Omental fat pad (tissue), 4 donors: ENCODE measurements at places on chromosomes 4 and X.

GRCh38 chrX:105375816-105376215 is 155.3 kb upstream of the TEX13A start:
- no peak for DNase-seq

DNA sequence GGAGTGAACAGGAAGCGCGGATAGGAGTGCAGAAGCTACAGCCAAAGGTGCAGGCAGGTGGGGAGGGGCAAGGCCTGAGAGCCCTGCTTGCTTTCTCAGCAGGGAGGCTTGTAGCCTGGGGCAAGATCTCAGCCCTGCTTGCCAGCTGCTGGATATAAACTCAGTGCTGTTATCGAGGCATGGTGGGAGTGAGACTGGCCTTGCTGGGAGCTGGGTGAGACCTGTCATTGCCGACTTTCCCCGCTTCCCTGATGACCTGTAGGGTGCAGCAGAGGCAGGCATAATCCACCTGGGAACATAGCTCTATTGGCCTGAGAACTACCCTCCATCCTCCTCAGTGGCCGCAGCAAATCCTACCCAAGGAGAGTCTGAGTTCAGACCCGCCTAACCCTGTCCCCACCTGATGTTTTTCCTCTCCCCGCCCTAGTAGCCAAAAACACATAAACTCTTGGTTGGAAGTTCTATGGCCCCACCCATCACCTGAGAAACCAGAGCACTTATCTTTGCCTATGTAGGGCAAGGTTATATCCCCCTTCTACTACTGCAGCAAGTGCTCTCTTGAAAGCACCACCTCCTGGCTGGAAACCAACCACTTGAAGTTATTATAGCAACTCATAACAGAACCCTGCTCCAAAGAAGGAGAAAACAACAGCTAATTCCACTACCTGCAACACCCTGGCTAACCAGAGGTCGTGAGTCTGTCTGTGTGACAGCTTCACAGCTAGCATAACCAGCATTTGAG is 80.7 kb downstream of the FHIP1A start:
- no peak for DNase-seq

DNA sequence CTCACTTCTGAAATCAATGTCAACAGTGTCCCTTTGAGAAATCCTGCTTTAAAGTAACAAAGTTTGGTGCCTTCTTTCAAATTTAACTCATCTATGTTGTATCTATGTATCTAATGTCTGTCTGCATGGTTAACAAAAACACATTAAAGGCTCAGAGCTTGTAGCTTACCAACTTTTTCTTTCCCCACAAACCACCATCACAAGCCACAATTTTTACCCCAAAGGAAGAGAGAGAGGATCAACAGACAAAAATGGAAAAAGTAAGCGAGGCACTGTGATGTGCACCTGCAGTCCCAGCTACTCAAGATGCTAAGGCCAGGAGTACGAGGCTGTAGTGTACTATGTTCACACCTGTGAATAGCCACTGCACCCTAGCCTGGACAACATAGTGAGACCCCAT is 17.2 kb downstream of the ATRX start:
- no peak for DNase-seq

DNA sequence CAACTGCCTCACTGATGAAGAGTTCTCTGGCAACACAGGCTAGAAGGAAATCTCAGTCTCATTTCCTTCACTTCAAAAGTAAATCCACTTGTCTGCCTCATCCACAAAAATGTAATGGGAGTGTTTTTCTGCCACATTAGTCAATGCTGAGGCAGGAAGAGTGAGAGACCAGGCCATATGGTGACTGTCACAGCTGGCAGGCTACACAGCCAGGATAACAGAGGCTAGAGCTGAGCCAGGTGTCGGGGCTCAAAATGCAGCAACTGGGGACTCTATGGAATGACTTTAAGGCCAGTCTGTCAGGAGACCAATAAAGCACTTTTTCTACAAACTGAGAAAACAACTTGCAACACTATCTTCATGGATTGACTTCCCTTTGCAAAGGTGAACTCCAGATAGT is 204.2 kb downstream of the GPC3 start:
- DNase-seq, result no peak

GRCh38 chr4:164301430-164301829 is 452.5 kb upstream of the SMIM31 start:
- DNase-seq, result no peak

- no peak for DNase-seq
These were observed 1.8 kb downstream of the MED28 start for GRCh38 chr4:17616283-17616682.

- DNase-seq, result no peak
These were observed 139.5 kb downstream of the SLIT2 start for GRCh38 chr4:20391198-20391597.

DNA sequence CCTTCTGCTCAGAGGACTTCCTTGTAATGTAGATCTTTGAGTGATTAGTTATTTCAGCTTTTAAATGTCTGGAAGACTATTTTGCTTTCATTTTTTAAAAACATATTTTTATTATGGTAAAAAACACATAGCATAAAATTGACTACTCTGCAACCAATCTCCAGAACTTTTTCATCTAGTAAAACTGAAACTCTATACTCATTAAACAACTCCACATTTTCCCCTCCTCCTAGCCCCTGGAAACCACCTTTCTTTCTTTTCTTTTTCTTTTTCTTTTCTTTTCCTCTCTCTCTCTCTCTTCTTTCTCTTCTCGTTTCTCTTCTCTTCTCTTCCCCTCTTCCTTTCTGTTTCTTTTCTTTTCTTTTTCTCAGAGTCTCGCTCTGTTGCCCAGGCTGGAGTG is 230.6 kb downstream of the DLG3 start:
- DNase-seq, result no peak

DNA sequence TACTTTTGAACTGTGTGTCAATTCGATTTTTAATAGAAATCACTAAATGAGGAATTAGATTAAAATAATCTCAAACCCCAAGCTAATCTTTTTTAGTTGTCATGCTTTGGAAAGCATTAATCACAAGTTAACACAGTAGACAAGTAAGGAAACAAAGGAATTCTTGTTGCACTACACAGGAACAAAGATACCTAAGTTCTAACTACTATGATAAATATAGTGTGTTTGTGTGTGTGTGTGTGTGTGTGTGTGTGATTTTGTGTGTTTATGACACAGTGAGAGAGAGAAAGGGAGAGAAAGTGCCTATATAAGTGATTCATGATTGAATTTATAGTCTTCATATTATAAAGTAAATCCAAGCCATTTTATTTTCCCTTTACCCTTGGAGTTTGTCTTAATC is 931.4 kb downstream of the PCDH7 start:
- DNase-seq, result no peak

DNA sequence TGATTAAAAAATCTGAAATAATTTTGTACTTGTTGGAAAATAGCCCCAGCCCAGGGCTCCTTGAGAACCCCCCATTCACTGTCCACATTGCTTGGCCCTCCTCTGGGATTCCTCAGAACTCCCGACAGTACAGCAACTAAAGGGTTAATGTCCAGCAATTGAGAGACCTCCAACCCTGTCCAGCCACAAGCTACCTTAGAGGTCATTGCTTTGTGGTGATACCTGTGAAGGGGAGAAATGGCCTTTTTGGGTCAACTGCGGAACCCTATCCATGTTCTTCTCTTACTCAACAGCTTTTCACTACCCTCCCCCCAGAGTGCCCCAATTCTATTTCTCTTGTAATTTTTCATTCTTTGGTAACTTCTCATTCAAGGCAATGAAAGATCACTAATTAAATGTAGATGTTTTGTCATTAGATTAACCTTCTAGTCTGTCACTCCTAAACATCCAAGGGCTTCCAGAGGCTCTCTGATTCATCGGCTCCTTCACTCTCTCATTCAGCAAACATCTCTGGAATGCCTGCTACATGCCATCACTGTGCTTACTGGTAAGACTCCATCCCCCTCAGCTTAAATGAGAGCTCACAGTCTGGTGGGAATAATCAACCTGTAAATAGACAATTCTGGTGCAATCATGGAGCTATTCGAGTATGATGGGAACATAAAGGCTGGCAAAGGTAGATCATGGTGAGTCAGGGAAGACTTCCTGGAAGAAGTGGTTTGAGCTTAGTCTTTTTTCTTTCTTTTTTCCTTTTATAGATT is 241.4 kb upstream of the PGRMC2 start:
- no peak for DNase-seq

- no peak for DNase-seq
These were observed 217.7 kb upstream of the CENPE start for GRCh38 chr4:103415801-103416200.

GRCh38 chrX:66676413-66676812 is 37.5 kb upstream of the EDA2R start:
- DNase-seq, result no peak

DNA sequence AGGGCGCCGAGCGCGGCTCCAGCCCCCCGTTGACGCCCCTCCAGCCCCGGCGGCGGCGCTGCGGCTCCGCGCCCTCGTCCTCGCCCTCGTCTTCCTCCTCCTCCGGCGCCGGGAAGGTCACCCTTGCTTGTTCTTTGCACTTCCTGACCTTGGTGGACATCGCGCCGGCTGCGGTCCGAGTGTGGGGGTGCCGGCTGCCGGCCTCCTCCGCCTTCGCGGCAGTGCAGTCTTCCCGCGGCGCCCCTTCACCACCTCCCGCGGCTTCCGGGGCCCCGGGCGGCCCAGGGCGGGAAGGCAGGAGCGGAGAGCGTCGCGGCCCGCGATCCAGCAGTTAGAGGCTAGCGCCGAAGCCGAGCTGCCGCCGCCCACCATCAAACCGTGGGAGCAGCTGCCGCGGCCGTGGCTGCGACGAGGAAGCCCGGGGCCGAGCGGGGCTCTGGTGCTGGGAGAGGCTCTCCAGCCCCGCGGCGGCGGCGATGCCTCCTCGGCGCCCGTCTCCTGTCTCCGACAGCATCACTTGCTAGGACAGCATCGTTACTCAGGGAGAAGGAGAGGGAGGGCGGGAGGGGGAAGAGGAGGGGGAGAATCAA is at the start of gene TRPC3:
Gene TRPC3 (minus strand): TSS at position 540 of the 590 bp plus-strand sequence. CDS start 380 bp downstream, at position 160.
- no peak for DNase-seq

GRCh38 chr4:103895876-103896465 is 176.2 kb upstream of the TACR3 start:
- DNase-seq, result no peak

GRCh38 chr4:171954650-171955049 is 141.4 kb downstream of the GALNTL6 start:
- DNase-seq, result no peak

GRCh38 chr4:3202836-3203820 is 45.8 kb upstream of the MSANTD1 start:
- no peak for DNase-seq

DNA sequence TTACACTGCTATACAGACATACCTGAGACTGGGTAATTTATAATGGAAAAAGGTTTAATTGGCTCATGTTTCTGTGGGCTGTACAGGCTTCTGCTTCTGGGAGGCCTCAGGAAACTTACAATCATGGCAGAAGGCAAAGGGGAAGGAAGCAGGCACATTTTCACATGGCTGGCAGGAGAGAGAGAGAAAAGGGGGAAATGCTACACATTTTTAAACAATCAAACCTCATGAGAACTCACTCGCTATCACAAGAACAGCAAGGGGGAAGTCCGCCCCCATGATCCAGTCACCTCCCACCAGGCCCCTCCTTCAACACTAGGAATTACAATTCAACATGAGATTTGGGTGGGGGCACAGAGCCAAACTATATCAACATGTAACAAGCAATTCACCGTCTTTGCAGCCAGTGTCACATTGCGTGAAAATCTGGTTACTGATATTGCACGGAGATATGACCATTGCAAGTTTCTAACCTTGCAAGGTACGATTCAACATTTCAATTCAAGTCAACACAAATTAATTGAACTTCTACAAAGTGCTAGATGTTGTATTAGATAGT is 61.7 kb upstream of the RELL1 start:
- DNase-seq, result no peak

GRCh38 chrX:130893356-130894085 is 9.5 kb downstream of the ENOX2 start:
- no peak for DNase-seq

- peak; percentile 90 for DNase-seq
These were observed 135.5 kb downstream of the AFAP1 start for GRCh38 chr4:7803992-7804755.

- no peak for DNase-seq
These were observed 31.3 kb downstream of the DRD5 start for GRCh38 chr4:9812501-9813340.

DNA sequence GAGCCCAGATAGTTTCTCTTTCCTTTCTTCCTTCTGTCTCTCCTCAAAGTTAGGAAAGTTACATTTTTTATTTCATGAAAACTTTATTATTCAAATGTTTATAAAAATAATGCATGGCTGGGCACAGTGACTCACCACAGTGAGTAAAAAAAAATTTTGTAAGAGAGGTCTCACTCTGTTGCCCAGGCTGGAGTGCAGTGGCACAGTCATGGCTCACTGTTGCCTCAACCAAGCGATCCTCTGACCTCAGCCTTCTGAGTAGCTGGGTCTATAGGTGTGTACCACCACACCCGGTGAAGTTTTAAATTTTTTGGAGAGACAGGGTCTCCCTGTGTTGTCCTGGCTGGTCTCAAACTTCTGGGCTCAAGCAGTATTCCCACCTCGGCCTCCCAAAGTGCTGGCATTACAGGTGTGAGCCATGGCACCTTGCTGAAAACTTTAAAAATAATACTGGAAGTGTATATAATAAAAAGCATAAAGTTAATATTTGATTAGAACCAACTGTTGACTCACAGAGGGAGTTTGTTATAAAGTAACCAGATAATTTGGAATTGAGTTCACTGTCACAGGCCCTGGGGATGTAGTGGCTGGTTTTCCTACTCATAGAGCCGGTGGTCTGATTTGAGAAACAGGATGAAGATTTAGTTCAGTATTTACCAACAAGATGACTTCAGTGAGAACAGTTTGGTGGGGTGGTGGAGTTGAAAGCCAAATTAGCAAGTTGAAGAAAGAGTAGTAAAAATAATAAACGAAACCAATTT is 18.0 kb downstream of the CMC4 start:
- no peak for DNase-seq

GRCh38 chr4:173436149-173436579 is 37.2 kb upstream of the SCRG1 start:
- no peak for DNase-seq

DNA sequence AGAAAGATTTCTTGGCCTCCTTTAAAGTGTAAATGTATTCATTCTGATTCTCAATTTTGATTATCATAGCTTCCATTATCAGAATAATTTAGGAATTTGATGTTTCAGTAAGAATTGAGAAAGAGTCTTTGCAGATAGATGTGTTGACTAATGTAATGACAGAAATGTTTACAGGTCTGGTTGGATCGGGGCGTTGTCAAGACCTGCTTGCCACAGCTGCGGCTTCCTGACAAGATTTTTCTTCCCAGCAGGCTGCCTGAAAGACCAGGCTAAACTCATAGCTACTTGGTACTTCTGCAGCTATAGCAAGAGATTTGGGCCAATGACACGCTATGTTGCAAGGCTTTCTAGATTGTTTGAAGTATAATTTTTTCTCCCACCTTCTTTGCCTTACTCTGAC is 91.5 kb upstream of the ANKRD50 start:
- DNase-seq, result no peak
